CD4-positive, alpha-beta T cell (primary cell): ENCODE measurements at places on chromosomes 5 and 9.

GRCh38 chr9:95450171-95451064 is 66.4 kb downstream of the PTCH1 start:
- DNase-seq, result no peak

DNA sequence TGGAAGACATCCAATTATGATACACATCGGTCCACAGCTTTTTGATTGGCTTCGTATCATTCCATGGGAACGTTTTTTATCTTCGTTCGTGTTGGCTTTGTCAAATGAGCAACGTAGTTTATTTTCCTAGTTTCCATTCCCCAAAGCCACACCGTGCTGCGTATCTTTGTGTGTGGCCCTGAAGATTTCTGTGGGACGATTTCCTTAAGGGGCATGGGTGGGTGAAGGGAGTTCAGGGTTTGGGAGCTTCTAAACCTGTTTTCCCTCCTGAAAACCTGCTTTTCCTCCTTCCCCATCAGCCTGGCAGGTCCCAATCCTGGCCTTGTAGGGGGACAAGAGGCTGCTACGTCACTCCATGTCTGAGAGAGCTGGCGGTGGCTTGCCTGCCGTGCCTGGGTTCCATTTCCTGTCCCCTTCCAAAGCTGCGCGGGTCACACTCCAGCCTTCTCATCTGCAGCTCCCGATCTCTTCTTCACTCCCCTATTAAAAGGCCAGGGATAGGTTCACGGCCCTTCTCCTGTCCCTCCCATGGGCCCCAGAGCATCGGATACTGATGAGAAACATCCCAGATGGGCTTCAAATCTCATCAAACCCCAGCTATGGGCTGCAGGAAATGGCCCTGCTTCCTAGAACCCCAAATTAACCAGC is 23.5 kb upstream of the ASS1 start:
- no peak for DNase-seq

DNA sequence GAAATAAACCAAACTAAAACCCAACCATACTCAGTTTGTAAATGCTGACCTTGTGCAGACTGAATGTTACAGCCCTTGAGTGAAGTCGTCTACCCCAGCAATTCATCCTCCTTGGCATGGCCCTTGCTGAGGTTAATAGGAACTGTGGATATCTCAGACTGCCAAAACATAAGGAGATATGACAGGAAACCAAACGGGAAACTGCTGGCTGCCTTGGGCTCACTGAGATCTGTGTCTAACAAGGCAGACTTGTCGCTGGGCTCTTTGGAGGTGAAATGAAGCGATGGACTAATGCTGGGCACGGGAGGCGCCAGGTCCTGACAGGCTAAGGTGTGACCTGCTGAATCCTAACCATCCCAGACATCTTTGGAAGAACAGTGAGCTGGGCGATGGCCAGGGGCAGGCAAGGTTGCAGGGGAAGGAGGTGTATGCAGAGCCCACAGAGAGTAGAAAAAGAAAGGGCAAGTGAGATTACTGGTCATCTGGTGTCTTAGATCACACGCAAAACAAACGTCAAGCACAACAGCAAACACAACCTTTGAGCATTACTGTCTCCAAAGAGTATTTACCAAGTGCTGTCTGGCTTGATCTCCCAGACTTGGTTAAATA is 44.6 kb upstream of the ALDH1A1 start:
- no peak for DNase-seq

- DNase-seq, result no peak
Measured at GRCh38 chr9:115883467-115884329, 269.9 kb upstream of the PAPPA start.
